MCF 10A (cell line): ENCODE measurements at places on chromosomes 2 and 18. TPM values are rescaled to one million over a fixed set of nuclear protein-coding genes. Genes with fewer than 3 reads are reported as not detected.

The SLC38A11 gene
- not detected in 2 replicates for total RNA-seq

The TMEM127 gene
- total RNA-seq: 31.5 and 40.0 TPM in 2 replicates

The POTEC gene
- not detected in 2 replicates for total RNA-seq

The TMEM17 gene
- 2.6 and 3.1 TPM in 2 replicates for total RNA-seq

The IL1R2 gene
- total RNA-seq: not detected in 2 replicates

The TEX44 gene
- total RNA-seq: not detected in 2 replicates

The CBLN2 gene
- not detected in 2 replicates for total RNA-seq

The SCG2 gene
- 0.52 and 0.84 TPM in 2 replicates for total RNA-seq

The CABLES1 gene
- 3.2 and 3.7 TPM in 2 replicates for total RNA-seq

The HOXD9 gene
- total RNA-seq: not detected in 2 replicates

The TSHZ1 gene
- total RNA-seq: 9.7 and 11.7 TPM in 2 replicates

The C2orf66 gene
- total RNA-seq: 0.61 and 0.98 TPM in 2 replicates
